ENCODE measurements at places on chromosomes 5 and 9.

GRCh38 chr5:153515301-153515700, 24.8 kb downstream of the GRIA1 start:
- DNase-seq = no peak

- DNase-seq = no peak
These were observed 1.8 kb downstream of the LHX6 start for GRCh38 chr9:122226758-122227574.

- DNase-seq = no peak
These were observed 310.8 kb downstream of the DRD1 start for GRCh38 chr5:175133185-175133584.

DNA sequence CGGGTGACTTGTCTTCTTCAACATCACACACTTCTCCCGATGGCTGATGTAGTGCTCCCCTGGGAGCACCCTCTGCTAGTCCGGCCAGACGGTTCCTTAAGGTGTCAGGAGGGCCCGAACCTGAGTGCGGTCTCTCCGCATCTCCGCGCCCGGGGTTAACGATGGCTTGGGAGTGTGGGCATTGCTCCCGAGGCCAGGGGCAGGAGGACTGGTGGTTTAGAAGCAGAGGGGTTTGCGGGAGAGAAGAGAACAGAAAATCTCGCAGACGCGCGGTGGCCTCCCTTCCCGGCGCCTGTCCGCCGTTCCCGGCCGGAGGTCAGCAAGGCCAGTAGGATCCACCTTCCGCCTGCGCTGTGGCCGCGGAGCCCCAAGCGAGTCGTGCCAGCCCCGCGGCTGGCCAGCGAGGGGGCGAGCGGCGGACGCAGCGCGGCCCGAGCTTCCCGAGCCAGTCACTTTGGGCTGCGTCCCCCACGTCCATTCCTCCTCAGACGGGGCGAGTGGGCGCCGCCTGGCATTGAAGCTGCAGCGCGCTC, 700 bp downstream of the CDO1 start:
- no peak for DNase-seq

DNA sequence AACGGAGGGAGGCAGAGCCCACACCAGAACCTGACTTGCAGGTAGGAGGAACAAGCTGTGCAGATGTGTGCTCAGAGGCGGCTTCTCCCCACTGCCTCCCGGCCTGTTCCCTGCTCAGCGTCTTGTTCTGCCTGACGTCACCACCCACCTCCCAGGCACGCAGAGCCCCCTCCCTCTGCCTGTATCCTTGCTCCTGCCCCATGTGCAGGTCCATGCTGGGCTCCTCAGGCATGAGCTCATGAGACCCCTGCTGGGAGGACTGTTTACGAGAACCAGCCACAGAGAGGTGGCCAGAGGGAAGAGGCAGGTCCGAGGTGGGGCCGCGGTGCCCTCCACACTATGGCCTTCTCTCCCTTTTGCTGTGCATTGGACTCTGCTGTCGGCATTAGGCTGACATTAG, 45.5 kb downstream of the SLC6A3 start:
- DNase-seq = no peak

- no peak for DNase-seq
These were observed 355.3 kb downstream of the ZSWIM6 start for GRCh38 chr5:61687371-61687770.

DNA sequence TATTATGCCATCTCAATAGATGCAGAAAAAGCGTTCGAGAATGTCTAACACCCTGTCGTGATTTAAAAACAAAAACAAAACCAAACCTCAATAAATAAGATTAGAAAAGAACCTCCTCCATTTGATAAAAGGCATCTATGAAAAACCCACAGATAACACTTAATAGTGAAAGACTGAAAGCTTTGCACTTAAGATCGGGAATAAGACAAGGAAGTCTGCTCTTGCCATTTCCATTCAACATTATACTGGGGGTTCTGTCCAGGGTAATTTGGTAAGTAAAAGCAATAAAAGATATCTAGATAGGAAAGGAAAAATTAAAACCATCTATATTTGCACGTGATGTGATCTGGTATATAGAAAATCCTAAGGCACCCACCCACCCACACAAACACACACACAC, 7.3 kb upstream of the EXOSC3 start:
- no peak for DNase-seq

DNA sequence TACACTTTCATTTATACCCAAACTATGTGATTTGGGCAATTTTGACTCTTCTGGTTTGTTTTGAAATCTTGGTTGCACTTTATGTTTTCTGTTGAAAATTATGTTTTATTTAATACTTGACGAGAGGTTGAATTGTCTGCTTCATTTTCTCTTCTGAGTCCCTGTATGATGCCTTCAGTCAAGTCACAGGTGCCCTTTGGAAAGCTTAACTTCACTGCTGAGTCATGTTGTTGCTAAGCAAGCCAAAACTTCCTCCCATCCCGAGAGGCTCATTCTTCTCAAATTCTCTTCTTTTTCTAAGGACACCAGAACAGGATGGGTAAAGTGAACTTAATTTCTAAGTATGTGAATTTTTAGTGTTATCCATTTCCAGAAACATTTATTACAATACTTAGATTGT, 455.3 kb upstream of the PTGER4 start:
- DNase-seq = peak; percentile 13

DNA sequence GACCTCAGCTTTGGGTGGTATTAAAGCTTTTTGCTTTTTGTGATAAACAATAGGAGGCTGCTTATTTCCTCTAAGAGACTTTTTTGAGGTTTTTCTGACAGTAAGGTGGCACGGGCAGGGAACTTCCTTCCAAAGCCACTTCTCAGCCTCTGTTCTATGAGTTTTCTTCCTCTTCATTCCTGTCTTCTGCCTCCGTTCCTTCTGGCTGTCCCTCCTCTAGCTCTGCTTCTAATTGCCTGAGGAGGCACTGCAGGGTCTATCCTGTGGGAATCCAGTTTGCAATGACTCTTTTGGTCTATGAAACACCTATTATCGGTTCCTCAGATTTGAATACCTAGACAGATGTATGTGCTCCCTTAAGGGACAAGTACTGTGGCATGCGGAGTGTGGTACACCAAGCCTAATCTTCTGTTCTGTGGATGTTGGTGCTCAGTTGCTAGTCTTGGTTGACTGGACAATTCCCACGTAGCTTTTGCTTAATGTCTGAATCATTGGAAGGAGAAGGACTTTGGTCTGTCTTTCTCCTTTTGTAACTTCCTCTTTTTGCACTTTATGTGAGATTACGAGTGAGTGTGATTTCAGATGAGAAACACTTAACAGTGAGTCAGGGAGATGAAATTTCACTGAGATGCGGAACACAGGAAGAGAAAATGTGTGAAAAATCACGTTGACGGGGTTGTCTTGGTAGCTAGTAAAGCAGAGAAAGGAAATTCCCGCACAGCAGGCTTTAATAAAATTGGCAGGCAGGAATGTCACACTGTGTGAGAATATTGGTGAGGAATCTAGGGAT, 305.2 kb downstream of the EFNA5 start:
- DNase-seq = peak; percentile 8

- no peak for DNase-seq
These were observed 9.7 kb downstream of the GRIN1 start for GRCh38 chr9:137148661-137149060.
